Upper lobe of left lung (tissue), 6 donors: ENCODE measurements at places on chromosomes 2 and 18. TPM values are rescaled to one million over a fixed set of nuclear protein-coding genes. Genes with fewer than 3 reads are reported as not detected.

- no peak for DNase-seq
Observed at GRCh38 chr2:226725126-226725860, 74.3 kb downstream of the IRS1 start.

GRCh38 chr18:63888470-63889190 lies 1.1 kb downstream of the SERPINB2 start:
- no peak for DNase-seq

- no peak for DNase-seq
Observed at GRCh38 chr18:37138456-37138855, 309.5 kb downstream of the KIAA1328 start.

DNA sequence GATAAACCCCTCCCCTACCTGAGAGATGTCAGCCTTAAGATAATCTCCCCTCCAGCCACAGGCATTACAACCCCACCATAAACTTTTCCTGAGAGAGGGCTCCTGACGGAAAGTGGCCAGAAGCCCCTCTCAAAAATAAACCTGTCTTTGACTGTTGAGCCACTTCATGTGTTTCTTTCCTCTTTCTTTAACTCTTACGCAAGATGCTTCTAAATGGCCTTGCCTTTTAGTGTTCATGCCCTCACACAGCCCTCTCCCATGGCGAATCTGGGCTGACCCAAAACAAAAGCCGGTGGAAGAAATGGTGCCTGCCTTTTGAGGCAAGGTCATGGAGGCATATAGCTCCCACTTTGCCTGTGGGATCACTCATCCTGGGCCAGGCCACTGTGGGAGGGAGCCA lies 54.4 kb downstream of the NAPG start:
- DNase-seq: no peak

GRCh38 chr2:63763391-63763941 lies 78.2 kb upstream of the UGP2 start:
- no peak for DNase-seq

- DNase-seq: no peak
Observed at GRCh38 chr2:223692191-223692947, 90.2 kb upstream of the SCG2 start.

Gene CEBPZOS
- total RNA-seq: 31.3 TPM

Gene DNAJC5G
- not detected for total RNA-seq

Gene MRPS5
- 37.5 TPM for total RNA-seq
